Left ventricle myocardium superior (tissue), 1 donor: ENCODE measurements at places on chromosomes 2 and 18. TPM values are rescaled to one million over a fixed set of nuclear protein-coding genes. Genes with fewer than 3 reads are reported as not detected.
A peak's percentile ranks its signal among the peaks of the same experiment; 100 is the strongest.

The NYAP2 gene
- total RNA-seq = not detected

The VSNL1 gene
- 18.6 TPM for total RNA-seq

The MAP2 gene
- 3.4 TPM for total RNA-seq

The ANKRD29 gene
- total RNA-seq = 9.8 TPM

The C2orf78 gene
- not detected for total RNA-seq

The DPYSL5 gene
- total RNA-seq = not detected

The CABYR gene
- total RNA-seq = not detected

The GLB1L gene
- total RNA-seq = 2.5 TPM

The NUP35 gene
- 7.6 TPM for total RNA-seq

DNA sequence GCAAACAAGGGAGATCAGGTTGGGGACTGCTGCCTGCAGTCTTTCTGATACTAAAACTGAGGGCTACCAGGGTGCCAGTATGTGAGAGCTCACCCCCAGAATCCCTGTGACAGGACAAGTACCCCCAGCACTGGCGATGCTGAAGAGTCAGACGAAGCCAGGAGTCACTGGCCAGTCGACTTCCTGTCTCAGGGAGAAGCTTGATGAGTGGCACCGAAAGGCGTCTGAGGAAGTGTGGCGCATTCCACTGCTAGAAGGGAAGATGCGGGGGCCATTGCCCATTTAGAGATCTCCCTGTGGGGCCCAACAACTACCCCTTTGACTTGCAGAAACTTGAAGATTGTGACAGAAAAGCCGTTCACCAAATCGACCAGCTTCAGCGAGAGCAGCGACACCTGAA, 22.0 kb downstream of the MXD1 start:
- DNase-seq = no peak

DNA sequence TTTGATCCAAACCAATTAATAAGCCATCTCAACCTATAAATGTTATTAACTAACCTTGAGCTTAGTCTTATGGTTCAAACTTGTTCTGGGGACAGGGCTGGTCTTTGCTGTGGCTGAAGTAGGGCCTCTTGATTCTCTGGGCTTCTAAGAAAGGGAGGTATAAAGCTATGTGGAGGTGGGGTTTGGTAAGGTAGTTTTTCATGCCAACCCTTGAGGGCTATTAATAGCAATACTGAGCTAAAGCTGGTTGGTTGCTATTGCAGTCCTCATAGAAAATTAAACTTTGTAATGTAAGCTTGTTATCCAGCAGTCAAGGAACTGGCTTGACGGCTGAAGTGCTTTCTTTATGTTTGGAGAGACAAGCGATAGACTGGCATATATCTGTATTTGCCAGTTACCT, 112.1 kb downstream of the RND3 start:
- DNase-seq = no peak

DNA sequence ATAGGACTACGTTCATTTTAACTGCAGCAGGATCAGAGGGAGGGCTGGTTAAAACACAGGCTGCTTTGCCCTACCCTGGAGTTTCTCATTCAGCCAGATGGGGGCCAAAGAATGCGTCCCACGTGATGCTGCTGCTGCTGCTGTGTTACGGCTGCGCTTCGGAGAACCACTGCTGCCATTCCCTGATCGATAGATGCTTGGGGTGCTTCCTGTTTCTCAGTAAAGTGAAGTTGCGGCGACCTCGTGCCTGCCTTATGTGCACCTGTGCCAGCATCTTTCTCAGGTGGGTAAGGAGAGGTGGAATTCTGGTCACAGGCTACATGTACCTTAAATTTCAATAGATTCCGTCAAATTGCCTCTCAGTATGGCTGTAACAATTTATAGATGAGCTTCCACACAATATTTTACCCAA, 24.7 kb upstream of the TOGARAM2 start:
- DNase-seq = no peak

GRCh38 chr18:64100116-64100922, 48.6 kb downstream of the LINC00305 start:
- no peak for DNase-seq

DNA sequence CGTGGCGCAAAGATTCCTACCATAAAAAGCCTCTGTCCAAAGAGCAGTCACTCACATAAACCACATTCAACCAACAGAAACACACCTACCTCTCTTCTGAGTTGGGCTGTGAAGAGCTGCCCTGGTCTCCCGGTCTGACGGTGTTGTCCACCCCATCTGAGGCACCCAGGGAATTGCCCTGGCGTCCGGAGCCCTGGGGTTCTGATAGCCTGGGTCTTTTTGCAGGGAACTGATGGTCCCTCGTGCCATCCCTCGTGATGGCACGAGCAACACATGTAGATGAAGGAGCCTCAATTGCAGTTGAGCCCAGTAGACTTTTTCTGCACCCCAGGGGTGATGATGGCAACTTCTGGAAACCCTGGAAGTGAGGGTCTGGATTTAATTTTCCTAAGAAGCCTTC, 13.8 kb downstream of the HJURP start:
- DNase-seq = no peak

GRCh38 chr2:85795331-85796045, 41.7 kb downstream of the ATOH8 start:
- DNase-seq = peak; percentile 28

- no peak for DNase-seq
Observed at GRCh38 chr2:124919296-124919695, 894.2 kb downstream of the CNTNAP5 start.

DNA sequence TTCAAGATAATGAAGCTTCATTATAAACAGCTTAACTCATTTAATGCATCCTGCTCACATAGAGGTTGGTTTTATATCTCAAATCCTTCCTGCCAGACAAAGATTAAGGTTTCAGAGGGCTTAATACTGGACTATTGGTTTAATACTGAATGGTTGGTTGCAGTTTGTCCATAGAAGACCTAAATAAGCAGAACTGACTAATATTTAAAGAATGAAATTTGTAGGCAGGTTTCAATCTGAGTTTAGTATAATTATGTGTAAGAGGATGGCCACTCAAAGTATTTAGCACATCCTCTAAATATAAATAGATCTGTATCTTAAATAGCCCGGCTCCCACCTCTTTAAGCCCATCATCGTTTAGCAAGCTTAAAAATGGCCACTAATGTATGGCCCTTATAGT, 92.5 kb downstream of the EPB41L5 start:
- DNase-seq = no peak

DNA sequence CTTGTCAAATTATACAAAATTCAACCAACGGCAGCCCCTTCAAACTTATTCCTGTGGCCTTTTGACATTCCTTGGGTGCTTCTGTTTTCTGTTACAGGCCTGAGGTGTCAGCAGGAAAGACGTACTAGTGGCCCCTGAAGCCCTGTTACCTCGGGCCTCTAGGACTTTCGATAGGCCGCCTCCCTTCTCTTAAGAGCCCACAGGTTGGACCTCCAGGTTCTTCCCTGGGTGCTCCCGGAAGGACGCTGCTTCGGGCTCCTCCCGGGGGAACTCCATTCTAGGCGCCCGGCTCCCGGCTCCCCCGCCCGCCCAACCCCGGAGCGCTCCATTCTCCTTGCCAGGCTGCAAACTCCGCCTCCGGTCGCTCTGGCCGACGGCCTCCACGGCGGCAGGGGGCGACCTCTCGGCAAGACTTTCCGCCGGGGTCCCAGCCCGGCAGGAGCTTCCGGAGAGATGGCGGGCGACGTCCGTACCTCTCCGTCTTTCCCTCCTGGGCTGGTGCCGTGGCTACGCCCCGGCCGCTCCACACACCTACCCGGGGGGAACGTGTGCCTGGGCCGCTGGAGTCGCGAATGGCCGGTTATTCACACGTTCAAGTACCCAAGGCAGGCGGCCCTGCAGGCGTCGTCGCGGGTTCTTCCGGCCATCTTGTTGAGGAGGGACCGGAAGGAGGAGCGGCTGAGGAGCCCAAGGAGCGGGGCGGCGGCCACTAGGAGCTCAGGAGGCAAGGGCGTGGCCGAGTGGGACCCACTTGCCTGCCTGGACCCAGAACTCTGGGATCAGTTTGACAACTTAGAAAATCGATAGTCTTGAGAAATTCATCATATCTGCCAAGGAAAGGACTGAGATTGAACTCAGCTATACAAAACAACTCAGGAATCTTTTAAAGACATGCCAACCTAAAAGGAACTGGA, 27.5 kb downstream of the BOLA3 start:
- peak; percentile 88 for DNase-seq

DNA sequence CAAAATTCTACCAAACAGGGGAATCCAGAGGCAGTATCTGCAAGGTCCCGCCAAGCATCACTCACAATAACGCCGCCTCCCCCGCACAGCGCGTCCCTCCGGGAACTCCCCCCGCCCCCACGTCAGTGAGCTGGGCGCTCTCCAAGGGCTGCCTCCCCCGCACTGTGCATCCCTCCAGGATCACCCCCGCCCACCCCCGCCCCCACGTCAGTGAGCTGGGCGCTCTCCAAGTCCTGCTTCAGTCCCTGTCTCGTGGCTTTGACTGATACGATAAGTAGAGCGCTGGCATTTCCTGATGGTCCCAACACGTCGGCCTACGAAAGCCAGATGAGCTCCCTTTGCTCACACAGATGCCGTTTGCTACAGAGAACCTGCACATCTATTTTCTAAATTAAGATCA, 130.7 kb upstream of the TPO start:
- DNase-seq = no peak

DNA sequence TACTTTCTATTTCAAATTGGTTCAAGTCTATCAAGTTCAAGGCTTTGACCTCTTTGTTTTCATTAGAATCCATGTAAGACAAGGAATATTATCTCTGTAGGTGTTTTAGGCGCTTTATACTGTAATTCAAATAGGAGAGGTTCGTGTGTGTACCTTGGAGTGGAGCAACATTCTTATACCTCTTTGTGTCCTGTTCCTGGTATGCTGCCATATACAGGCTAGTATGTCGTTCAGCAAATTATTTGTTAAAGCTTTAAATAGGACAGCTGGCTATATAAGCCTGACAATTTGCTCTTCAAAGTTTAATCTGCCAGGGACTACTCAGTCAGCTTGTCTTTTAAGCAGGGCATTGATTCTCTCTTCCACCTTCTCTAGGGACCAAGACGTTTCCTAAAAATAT, 31.1 kb upstream of the SPAG16 start:
- no peak for DNase-seq
